ENCODE measurements at places on chromosomes 7 and 10.

DNA sequence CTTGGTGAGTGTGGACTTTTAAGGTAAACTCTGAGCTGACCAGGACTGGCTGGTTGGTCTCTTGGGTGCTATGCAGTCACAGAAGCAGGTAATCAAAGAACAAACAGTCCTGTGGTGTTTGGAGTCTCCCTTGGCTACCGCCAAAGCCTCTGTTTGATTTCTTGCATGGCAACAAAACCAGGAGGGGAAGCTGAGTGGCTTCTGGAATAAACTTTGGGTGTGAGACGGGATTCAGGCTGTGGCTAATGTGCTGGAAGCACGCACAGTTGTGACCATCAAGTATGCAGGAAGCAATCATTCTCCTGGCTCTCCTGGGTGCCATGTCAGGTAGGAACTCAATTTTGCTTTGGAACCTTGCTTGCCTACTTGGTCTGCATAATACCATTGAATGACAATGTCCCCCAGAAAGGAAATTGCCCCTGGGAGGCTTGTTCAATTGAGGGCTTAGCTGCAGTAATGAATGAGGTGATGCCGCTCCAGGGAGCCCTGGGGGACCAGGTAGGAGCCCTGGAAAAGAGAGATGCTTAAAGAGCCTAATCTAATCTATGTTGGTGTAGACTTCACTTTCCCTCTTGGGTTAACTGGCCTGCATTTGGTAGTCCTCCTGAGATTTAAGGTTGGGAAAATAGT is at the start of gene CDHR3:
Gene CDHR3, plus strand, starts transcription at position 227 of the 630 bp plus-strand sequence. Its CDS starts 55 bp downstream, at position 282.
- no peak for DNase-seq

DNA sequence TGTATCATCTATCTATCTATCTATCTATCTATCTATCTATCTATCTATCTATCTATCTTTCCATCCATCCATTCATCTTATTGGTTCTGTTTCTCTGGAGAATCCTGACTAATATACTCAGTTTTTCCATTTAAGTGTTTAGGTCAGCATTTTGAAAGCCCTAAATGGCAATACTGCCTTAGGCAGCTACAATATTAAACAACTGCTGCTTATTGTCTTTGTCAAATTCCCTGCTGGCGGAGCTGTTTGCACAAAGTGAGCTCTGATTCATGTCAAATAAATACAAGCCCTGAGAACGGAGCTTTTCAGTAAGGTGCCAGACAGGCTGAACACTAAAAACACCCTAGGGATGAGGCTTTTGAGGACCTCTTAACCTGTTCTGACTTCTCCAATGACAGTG is 7.1 kb upstream of the KLHL7 start:
- no peak for DNase-seq

GRCh38 chr10:133445751-133446708 is 7.7 kb upstream of the SCART1 start:
- DNase-seq: no peak

DNA sequence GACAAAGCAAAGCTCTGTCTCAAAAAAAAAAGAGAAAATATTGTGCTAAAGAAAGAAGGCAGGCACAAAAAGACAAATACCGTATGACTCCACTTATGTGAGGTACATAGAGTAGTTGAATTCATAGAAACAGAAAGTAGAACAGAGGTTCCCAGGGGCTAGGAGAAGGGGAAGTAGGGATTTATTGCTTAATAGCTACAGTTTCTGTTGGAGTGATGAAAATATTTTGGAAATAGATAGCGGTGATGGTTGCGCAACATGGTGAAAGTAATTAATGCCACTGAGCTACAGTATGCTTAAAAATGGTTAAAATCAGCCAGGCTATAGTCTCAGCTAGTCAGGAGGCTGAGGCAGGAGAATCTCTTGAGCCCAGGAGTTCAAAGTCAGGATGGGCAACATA is 18.5 kb upstream of the NPFFR1 start:
- no peak for DNase-seq

DNA sequence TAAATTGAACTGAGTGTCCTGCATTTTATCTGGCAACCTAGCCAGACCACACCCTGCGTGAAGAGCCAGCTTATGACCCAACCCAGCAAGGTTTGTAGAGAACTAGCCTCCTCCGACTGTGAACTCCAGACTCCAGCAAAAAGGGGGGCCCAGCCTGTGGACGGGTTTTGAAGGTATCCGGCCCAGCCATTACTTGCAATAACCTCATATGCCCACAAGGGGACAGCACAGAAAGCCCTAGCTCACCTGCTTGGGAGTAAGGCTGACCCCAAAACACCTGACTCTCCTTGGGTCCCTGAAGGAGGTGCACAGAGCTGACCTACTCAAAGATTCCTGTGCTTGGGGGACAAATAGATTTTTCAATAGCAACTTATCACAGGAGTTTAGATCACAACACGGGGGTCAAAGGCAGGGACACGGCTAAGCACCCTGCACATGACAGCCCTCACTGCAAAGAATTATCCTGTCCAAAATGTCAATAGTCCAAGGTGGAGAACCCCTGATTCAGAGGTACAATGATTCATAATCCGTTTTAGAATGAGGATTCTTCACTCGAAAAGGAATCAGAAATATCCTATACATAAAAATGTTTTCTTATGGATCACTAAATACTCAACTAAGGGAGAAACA is 4.6 kb downstream of the TRPV6 start:
- no peak for DNase-seq

GRCh38 chr10:63711867-63712716 is 190.9 kb downstream of the REEP3 start:
- peak; percentile 74 for DNase-seq

DNA sequence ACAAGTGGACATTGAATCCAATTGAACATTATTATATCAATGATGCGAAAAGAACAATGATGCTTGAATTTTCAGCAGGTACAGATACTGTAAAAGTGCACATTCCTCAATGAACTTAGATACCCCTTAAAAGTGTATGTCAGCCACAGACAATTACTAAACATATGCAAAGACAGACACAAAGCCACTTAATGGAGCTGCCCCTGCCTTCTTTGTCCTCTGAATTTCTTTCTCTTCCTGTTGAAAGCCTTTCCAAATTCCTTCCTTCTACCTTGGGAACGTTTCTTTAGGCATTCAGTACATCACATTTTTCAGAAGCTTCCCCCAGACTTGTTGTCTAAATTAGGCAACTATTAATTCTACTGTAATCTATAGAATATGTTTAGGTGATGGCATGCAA is 706.8 kb upstream of the MBL2 start:
- no peak for DNase-seq

- no peak for DNase-seq
These were observed at the start of gene GIMAP7 for GRCh38 chr7:150514748-150515222. GIMAP7 (plus strand) TSS chr7:150514872; CDS start chr7:150519975, 5,103 bp downstream.

GRCh38 chr10:75395932-75396630 is 5.5 kb downstream of the ZNF503 start:
- DNase-seq: no peak

DNA sequence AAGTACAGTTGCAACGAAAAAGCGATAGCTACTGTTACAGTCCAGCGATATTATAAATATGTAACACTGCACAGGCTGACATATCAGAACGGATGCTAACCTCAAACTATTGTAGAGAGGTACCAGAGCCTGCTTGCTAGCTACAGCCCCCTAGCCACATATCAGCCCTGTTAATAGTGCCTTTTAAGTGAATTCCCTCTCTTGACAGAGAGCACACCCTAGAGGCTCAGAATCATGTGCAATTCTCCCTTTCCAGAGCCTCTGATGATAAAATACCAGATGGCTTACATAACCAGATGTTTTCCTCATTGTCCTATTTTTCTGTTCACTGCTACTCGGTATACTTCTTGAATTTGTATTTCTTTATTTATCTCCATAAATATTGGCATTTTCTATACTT is 960.7 kb upstream of the CELF2 start:
- DNase-seq: no peak

DNA sequence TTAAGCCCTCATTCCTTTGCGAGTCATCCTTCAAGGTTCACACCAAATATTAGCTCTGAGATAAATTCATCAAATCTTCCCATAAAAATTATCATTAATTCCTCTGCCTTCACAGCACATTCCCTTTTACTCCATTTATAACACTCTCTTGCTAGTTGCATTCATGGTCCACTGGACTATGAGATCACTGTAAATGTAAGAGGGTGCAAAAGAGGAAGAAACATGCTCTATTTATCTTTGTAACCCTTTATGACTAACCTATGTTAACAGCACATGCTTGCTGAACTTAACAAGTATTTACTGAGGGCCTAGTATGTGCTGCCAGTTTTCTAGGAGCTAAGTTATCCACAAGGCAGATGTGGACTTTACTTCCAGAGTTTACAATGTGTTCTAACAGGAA is 86.7 kb upstream of the TMEM168 start:
- DNase-seq: no peak

DNA sequence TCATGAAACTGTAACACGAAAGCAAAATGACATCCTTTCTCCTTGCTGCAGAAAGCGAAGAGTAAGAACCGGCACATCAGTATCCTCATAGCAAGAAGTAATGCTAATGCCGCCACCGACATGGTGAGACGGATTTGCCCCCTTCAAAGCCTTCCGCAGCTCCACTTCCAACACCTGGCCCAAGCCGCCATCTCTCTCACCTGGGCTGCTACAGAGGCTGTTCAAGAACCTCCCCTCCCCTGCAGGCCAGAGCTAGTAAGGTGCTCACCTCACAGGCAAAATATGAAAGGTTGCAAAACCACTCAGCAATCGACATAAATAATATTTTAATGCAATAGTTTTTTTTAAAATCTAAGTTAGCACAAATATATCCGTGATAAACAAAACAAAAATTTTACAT is 123.9 kb upstream of the FRMD4A start:
- DNase-seq: no peak

- DNase-seq: no peak
These were observed 113.4 kb upstream of the SVIL start for GRCh38 chr10:29748109-29748650.

DNA sequence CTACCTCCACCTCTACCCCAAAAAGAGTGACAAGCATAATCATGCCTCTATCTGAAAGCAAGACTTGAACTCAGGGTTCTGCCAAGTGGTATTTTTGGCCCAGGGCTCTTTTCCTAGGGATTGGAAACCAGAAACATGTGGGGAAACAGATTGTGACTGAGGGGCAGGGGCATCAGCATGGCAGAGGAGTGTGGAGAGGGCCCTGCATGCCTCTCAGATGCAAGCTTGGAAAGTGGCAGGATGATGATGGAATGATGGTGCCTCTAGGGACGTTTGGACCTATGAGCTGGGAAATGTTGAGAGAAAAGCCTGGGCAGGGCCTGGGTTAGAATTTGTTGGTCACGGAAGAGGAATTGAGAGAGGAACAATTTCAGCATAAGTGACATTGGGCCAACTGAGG is 78.4 kb upstream of the LEP start:
- no peak for DNase-seq

DNA sequence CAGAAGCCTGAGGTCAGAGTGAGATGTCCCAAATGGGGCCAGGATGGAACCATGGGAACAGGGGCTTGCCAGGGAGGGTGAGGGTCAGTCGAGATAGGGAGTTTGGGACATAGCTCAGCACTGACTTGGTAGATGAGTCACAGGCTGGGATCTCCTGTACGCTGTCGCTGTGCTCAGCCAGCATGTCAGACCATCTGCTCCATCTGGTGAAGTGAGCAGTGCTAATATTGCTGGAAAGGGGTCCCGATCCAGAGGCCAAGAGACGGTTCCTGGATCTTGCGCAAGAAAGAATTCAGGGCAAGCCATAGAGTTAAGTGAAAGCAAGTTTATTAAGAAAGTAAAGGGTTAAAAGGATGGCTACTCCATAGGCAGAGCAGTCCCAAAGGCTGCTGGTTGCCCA is 505.6 kb downstream of the GALNT17 start:
- DNase-seq: no peak

GRCh38 chr7:92655346-92655884 is 65.2 kb upstream of the FAM133B start:
- DNase-seq: no peak

GRCh38 chr7:65746398-65746669 is 126.5 kb upstream of the VKORC1L1 start:
- no peak for DNase-seq

- no peak for DNase-seq
These were observed 37.2 kb upstream of the PDLIM1 start for GRCh38 chr10:95328013-95328412.

- DNase-seq: peak; percentile 46
These were observed 307.3 kb downstream of the CAMK1D start for GRCh38 chr10:12656518-12657142.

DNA sequence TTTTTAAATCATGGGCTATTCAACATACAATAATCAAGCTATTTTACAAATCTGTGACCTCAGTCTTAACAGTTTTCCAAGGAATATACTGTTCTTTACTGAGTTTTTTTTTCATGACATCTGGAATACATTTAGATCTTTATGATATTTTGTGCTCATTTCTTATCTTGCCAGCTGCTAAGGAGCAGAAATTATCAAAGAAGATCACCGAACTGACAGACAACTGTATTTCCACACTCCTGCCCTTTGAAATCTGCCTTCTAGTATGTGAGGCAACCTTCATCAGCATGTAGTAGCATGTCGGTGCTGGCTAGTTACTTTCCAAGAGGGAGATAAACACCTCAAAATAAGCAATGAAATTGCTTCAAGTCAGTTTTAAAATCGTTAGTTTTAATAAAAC is 66.4 kb downstream of the NHLRC2 start:
- no peak for DNase-seq

DNA sequence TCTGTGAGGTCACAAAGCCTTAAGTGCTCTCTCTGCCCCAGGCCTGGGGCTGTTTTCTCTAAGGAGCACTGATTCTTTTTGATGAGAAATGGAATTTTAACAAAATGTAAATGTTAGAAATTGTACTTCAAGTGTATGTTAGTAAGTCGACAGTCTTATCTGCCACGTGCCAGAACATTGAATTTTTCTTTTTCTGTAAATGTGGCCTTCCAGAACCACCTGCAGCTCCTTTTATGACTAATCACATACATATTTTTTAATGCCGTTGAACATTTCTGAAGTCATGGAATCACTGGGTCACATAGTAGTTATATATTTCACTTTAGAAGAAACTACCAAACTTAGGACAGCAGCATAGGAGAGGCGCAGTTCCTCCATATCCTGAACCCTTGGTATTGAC is 38.0 kb downstream of the UBE3C start:
- no peak for DNase-seq

- no peak for DNase-seq
These were observed 17.5 kb upstream of the OTUD1 start for GRCh38 chr10:23421397-23421796.

GRCh38 chr10:103853428-103854264 is 1.7 kb downstream of the SH3PXD2A start:
- DNase-seq: no peak

DNA sequence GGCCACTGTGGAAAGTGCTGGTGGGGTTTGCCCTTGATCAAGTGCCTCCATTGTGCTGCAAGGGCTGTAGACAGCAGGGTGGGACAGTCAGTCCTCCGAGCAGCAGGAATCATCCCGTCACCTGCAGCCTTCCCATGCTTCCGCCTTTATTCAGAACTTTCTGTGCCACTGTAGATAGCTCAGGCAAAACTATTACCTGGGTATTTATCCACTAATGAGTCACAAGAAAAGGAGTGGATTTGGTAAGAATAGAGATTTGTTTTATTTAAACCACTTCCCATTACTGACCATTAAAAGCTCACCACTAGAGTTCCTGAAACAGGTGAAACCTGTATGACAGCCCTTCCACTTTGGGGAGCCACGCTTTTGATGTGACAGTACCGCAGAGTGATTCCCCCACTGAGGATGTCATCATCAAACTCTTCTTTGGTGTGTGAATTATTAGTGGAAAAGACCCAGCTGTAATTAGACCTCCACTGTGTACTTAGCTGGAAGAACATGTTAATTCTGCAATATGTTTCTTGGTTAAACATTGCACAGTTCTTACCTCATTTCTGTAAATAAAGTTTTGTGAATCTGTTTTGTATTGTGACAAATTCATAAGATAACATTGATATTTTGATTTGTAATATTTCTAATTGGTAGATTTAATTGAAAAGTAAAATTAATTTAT is 208.8 kb downstream of the MLLT10 start:
- DNase-seq: no peak

GRCh38 chr7:36811807-36812206 is 87.5 kb upstream of the AOAH start:
- no peak for DNase-seq
